ENCODE measurements at places on chromosomes 5 and 9. TPM values are rescaled to one million over a fixed set of nuclear protein-coding genes. Genes with fewer than 3 reads are reported as not detected.
A peak's percentile ranks its signal among the peaks of the same experiment; 100 is the strongest.

DNA sequence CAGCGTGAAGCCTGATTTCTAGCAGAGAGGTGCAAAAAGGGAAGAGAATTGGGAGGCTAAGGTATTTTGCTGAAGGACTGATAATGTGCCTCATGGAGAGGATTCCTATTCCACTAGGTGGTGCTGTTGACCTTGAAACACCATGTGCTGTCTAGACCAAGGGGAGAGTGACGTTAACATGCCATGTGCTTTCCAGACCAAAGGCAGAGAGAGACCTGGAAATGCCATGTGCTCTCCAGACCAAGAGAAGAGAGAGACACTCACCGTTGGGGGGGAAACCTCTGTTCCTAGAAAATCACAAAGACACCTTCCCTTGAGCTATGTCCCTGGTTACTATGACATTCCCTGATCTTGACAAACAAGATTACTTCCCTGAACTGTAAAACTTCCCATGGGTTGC, 286.0 kb upstream of the TUSC1 start:
- DNase-seq = peak; percentile 38

DNA sequence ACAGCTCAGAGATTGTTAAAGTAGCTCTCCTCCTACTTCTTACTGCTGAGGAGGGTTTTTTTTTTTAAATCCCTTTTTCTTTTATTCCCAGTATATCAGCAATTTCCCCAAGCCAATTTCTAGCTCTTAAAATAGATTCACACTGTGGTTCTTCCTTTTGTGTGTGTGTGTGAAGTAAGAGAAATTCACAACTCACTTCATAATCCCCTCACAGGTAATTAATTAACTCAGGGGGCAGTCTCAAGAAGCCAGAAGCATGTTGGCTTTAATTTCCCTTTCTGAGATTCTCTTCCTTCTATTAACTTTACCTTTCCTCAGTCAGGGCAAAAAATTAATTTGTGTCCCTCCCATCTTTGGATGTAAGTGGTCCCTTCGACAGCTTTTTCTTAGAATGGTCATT, 71.0 kb upstream of the HMHB1 start:
- DNase-seq = no peak

GRCh38 chr5:112694853-112695709, 42.6 kb upstream of the APC start:
- no peak for DNase-seq

DNA sequence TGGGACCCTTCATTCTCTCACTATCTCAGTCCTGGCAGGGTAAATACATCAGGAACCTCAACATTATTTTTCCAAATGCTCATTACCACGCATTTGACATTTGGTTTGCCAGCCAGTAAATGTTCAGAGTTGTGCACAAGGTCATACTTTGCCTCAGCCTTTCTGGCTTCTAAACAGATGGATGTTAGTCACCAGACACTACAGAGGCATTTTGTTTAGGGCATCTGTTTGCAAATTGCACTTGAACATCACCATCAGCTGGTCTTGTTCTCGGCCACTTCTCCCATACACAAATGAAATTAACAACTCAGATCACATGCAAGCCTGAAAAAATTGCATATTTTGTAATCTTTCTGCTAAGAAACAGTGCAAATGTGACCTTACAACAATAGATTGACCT, 75.0 kb upstream of the SLC1A1 start:
- DNase-seq = no peak

- no peak for DNase-seq
Measured at GRCh38 chr5:123094919-123095797, 6.1 kb downstream of the PRDM6 start.

DNA sequence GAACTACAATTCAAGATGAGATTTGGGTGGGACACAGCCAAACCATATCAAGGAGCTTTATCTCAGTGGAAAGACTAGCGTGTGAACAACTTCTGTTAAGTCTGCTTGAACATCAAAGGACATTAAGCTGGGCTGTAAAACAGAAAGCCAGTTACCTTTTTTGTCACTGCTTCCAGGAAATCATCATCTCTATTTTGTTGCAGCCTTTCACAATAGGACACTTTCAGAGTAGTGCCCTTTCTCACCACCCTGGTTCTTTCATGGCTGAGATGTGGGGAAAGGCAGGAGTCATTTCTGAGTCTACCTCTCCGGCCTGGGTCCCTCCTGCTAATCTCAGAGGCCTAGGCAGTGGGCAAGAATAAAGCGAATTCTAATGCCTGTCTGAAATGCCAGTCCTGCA, 96.2 kb upstream of the PPP1R2B start:
- no peak for DNase-seq

DNA sequence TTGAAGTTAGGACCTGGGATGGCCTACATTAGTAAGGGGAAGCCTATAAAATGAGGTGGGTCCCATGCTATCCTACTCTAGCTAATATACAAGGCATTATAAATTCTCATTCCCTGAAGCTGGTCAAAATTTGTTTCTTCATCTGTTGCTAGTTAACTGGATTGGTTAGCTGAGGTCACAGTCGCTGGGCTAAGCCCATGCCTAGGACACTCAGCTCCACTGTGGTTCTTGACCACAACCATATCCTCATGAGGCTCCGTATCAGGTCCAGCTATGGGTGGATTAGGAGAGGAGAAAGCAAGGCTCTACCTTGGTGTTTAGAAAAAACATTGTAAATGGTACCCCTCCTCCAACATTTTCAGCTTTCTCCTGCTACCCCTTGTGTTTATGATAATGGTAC, 52.8 kb upstream of the RAI14 start:
- no peak for DNase-seq

DMGDH gene
- total RNA-seq = 11.6 TPM

GRCh38 chr9:91431485-91431884, 7.9 kb upstream of the NFIL3 start:
- no peak for DNase-seq

DNA sequence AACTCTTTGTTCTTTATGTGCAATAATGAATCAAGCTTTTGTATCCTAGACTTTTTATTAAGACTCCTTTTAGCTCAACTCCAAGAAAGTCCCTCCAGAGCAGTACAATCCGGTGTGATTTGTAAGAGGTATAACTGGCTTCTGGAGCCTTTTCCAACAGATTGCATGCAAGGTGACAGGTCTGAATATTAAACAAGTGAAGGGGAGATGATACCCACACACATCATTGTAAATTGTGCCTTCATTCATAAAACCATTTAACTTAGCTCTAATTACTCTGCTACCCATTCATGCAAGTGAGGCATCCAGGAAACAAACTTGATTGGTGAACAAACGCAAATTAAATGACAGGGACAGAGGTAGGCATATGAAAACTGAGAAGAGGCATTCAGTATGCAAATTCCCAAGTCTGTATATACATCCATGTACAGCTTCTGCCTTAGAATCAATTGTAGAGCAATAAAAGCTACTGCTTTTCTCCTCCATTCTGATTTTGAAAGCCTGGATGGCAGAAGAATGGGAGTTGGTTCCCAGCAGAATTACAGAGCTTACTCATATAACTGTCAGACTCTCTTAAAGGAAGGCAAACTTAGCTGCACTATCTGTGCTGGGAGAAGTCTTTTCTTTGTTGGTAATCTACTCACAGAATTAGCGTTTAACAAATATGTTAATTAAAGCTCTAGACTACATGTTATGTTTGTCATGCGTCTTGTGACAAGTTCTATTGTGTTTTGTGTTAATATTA, 261.0 kb upstream of the CDH6 start:
- no peak for DNase-seq

- DNase-seq = peak; percentile 25
Measured at GRCh38 chr9:10032166-10032565, 580.6 kb downstream of the PTPRD start.

NEURL1B gene
- 4.7 TPM for total RNA-seq

DNA sequence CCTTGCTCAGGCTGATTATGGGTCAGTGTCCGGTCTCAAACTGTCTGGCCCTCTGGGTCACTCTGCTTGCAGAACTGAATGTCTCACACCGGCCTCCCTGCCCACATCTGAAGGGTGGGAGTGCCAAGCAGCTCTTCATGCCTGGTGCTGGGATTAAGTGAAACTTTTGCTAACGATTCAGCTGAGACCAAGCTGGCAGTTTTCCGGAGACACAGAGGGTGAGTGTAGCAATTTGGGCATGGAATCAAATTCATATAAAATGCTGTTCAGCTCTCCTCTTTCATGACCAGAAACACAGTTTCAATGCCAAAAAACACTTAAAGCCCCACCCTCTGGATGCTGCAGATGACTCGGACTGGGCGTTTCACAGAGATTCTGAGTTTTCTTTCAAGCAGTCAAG, 207.5 kb downstream of the NXNL2 start:
- DNase-seq = no peak

DNA sequence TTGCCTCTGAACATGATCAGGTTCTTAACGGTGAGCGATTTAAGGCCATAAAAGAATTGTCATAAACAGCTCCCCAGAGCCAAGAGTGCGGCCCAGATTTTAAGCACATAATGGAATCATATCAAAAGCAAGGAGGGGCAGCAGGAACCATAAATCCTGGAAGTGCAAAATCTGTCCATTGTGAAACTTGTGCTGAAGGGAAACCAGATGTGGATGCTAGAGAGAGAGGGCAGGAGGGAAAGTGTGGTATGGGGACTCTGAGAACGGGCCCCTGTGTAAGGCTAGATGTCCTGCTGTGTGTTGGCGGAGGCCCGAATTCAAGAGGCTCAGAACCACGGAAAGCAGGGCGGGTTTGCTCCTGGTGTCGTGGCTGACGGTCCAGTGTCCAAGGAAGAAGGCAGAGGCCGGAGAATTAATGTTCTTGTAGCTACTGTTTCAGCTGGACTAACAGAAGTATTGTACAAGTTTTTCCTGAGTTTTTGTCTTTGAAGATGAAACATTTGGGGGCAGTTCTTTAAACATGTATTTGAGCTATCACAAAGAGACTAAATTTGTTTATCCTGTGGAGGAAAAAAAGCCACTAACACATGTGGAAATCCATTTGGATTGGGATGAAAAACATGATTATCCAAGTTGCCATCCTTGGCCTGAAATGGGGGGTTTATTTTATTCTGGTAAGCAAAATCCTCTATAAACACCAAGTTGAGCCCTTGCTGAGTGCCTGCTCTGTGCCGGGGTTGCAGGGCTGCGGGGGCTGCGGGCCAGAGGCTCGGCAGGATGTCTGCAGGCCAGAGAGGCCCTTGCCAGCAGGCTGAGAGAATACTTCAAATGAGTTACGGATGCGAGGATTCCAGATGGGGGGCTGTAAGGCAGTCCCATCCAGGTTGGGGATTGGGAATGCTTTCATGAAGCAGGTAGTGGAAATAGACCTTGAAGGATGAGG, 9.2 kb upstream of the CXCL14 start:
- no peak for DNase-seq

DNA sequence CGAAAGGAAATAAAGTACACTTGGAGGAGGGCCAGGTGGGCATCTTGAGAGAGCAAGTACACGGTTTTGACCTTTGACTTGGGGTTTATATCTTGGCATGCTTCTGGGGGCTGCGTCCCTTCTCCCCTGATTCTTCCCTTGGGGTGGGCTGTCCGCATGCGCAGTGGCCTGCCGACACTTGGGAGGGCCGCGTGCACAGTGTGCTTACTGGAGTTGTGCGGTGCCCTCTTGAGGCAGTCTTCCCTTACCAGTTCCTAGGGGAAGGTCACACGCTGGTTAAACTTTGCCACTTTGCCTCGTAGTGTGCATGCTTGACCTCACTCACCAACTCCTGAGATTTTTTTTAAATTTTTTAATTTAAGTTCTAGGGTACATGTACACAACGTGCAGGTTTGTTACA, 4.3 kb upstream of the CLPTM1L start:
- no peak for DNase-seq

PTPRD gene
- 10.9 TPM for total RNA-seq

DNA sequence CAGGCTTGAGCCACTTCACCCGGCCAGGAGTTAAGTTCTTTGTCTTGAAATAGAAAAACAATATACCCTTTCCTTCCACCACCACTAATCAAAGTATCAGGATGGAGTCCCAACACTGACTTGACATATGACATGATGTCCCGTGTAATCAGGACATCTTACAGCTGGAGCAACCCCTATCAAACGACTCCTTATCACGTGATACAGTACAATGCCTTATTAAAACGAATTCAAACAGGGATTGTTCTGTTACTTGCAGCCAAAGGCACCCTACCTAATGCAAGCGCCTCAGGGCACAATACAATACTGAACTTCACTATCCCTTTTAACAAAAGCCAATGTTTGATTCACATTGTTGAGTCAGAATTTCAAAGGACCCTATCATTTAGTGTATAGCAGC, 261.3 kb downstream of the SLIT3 start:
- DNase-seq = no peak
